ENCODE measurements at places on chromosomes 7 and 10.

- no peak for DNase-seq
Observed at GRCh38 chr10:88886557-88886956, 6.5 kb downstream of the STAMBPL1 start.

GRCh38 chr10:64773357-64773756, 1252.2 kb downstream of the REEP3 start:
- no peak for DNase-seq

DNA sequence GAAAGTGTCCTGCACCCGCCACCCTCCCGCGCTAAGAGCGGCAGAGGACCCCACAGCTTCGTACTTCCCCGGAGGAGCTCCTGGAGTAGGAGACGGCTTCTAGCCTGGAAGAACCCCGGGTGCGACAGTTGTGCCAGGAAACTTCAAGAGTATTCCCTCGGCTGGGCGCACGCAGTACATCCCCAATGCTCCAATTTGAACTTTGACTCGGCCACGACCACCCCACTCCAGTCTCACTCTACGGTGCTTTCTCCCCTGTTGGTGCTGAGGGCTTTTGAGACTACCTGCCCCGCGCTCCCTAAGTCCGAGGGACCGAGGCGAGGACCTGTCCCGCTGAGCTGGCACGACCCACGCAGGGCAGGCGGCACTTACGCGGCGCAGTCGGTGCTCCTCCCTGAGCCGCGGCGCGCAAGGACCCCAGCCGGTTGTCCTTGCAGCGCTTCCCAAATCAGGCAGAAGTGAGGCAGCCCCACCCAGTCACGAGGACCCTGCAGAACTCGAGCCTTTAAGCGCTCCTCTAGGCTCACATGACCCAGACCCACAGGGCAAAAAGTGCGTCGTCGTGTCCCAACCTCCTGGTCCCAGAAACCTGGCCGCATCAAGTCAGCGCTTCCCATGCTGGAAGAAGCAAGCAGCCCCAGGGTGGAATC, at the start of gene CPVL:
TSS of gene CPVL (minus strand) at position 481 of the 650 bp plus-strand sequence. CDS start 25,476 bp downstream, outside the sequence.
- DNase-seq, result no peak

DNA sequence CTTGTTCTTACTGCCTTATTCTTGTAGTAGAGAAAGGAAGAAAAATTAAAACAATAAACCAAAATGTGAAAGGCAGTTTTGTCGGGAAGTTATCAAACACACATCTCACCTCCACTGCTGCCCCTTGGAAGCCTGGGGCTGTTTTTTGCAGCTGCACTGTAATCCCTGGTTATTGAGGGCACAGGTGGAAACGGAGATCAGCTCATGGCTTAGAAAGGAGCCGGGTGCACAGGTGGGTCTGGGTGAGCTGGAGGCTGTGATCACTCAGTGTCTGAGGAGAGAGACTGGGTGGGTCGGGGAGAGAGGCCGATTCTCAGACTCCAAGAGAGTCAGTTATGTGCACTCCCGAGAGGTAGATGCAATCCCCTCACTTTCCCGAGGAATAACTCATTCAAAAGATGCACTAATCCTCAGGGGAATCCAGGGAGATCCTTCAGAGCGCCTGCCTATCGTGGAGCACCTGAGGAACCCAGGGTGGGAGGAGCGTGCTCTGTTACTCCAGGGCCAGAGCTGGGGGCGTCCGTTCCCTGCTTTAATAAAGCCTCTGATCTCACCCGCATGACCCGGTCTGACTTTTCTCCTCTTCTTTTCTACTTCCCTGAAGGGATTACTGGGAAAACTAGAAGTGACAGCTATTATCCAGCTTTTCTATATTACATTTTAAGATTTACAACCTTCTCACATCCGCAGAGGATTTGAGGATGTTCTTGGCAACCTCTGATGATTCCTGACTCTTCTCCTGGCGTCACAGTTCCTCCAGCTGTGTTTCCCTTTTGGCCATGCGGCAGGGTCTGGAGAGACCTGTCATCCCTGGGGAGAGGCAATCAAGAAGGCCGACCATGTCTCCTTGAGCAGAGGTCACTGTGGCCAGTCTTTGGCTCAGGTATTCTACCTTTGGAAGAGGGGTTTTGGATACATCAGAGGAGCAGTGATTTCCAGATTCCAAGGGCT, 82.1 kb downstream of the CAMK1D start:
- DNase-seq, result no peak

Measured in central memory CD4-positive, alpha-beta T cell (primary cell).